ENCODE measurements at places on chromosomes 16 and 17.

DNA sequence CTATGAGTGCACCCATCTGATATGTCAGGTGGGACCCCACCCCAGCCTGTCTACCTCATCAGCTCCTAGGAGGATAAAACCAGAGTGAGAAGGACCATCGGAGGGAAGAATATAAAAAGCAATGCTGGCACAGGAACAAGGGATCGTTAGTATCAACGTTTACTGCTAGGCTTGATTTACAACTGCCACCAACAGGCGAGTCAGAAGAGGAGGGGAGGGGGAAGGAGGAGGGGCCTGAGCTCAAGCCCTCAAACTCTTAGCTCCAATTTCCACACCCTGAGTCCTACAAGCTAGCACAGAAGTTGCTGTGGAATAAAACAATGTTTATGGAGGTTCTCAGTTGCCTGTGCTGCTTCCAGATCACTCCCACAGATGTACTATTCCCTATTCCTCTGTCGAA, 234.5 kb downstream of the C16orf78 start:
- DNase-seq, result no peak

- no peak for DNase-seq
Observed at GRCh38 chr16:1510941-1511351, 17.8 kb downstream of the TELO2 start.

DNA sequence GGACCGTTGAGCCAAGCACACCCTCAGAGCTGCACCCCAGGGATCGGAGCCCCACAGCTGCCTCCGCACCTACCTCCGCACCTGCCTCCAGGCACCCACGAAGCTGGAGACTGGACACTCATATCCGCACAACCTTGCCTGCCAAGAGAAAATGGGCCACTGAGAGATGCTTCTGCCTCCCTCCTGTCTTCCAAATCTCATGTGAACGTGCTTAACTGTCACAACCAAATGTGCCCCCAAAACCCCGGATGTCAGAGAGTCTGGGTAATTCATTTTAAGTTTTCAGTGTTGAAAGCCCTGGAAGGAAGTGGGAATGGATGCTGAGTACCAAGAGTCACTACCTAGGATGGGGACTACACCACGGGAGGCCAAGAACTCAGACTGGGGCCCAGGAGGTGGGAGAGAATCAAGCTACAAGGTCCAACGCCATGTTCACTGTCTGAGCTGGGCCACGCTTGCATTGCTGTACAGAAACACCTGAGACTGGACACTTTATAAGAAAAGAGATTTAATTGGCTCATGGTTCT, 49.5 kb upstream of the MEAK7 start:
- DNase-seq, result no peak

GRCh38 chr16:85162478-85163277, 50.4 kb upstream of the CIBAR2 start:
- peak; percentile 58 for DNase-seq

- no peak for DNase-seq
Observed at GRCh38 chr16:4689091-4689671, 4.2 kb upstream of the NUDT16L1 start.

DNA sequence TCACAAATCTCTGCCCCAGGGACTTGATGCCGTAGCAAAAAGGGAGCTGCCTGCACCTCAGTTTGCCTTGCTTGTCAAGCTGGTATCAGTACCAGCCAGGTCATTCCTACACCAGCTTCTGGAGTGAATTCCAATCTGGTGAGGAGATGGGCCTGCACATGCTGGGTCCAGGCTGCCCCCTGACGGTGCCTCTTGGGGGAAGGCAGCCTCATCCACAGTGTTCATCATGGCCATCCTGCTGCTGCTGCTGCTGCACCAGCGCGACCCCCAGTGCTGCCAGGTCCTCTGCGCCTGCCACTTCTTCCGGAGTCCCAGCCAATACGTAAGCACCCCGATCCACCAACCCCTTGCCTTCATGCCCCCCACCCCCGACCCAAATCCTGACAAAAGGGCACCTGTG, 8.3 kb downstream of the MRPL27 start:
- DNase-seq, result no peak

DNA sequence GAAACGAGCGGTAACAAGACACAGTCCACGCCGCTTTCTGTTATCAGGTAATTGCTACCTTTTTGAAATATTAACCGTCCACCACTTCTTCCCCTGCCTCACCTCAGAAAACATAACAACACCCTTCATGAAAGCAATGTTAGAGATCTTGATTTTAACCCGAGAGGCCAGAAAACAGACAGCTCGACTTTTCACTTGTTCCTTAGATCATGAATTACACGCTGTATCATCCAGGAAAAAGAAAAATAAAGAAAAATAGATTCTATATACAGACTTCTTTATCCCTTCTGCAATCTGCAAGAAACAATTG, 957.1 kb upstream of the SOX9 start:
- DNase-seq, result no peak

DNA sequence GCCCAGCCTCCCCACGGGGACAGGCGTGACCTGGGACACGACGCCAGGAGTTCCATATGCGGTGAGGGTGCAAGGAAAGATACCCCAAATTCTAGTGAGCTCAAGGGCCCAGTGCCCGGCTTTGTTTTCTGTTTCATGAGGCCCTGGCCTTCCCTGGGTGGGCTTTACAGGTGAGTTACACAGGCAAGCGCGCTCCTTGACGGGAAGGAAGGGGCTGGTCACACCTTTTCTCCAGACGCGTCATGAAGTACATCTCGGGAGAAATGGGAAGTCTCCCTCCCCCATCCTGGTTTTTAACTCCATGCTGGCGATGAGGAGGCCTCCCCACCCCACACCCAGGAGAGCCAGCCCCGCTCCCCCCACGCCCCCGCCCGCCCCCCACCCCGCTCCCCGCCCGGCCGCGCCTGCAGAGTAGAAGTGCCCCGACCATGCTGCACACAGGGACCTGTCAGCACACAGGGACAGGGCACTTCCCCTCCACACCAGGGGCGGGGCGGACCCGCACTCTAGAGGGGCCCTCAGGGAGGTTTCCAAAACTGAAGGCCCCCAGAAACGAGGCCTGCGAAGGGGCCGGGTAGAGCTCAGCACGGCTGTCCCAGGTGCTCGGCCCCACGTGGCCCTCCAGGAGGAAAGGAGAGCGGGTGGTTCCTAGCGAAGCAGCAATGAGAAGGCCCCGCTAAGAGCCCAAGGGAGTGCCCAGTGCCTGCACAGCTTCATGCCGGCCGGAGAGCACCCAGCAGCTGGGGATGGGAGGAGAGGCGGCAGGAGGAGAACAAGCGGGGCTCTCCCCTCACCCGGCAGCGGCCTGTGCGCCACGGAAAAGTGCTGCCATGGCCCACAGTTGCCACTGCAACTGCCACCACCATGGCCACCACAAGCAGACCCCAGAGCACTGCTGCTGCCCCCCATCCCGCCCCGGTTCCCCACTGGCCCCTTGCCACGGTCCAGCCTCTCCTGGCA, 7.7 kb downstream of the CYB561 start:
- DNase-seq, result no peak

GRCh38 chr16:52912565-52913173, 140.0 kb downstream of the CHD9NB start:
- DNase-seq, result peak; percentile 26

DNA sequence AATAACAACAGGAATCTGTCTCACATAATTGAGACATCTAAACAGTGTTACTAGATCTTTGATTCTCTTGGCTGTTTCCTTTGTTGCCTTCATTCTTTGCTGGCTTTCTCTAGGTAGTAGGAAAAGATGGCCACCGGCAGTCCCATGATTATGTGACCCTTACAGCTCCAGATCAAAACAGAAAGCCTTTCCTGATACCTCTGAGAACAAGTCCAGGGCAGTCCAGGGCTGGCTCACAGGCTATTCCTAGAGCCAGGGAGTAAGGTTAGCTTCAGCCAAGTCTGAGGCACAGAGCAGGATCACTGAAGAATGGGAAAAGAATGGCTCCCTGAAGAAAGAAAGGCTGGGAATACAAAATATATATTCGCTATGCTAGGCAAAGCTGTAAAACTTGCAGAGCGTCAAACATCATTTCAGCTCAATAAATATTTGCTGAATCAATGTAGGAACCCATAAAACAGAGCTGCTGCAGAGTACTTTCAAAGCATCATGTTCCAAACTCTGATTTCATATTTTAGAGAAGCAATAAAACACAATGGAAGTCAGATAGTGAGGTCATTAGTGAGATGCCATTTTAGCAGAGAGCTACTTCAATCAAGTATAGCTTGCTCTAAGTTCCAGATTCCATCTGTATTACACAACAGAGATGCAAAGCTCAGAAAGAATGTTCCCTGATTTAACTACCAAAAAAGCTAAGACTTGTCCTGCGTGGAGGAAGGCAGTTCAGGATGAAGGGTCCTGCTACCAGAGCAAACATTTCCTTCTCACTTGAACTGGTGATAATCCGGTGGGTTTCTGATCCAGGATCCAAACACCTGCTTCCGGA, 23.4 kb downstream of the ADAT1 start:
- no peak for DNase-seq

DNA sequence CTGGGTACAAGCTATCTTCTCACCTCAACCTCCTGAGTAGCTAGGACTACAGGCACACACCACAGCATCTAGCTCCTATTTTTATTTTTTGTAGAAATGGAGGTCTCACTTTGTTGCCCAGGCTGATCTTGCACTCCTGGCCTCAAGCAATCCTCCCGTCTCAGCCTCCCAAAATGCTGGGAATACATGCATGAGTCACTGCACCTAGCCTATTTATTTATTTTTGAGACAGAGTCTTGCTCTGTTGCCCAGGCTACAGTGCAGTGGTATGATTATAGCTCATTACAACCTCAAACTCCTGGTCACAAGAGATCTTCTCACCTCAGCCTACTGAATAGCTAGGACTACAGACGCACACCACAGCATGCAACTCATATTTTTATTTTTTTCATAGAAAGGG, 40.1 kb upstream of the RGS9 start:
- no peak for DNase-seq

DNA sequence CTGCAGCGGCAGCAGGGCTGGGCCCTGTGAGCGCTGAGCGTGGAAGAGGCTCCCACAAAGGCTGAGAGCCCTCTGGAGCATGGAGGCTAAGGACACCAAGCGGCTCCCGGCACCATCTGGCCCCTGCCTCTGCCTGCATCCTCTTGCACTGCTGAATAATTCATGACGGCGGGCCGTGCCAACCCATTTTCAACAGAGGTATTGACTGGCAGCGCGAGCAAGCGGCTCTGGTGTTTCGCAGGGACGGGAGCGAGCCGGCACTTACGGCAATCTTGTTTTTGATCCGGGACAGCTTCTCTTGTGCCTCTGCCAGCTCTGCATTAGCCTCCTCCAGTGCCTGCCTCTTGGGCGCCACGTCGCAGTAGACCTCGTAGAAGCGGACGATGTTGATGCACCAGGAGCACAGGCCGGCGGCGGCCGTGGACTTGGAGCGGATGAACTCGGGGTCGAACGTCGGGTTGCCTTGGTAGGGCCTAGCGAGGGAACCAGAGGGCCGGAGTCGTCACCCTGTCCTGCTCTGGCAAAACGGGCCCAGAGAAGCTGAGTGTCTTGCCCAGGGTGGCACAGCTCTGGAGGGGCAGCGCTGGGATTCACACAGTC, 80.4 kb downstream of the PGS1 start:
- no peak for DNase-seq

- DNase-seq, result no peak
Observed at GRCh38 chr16:28938721-28939120, 7.0 kb downstream of the CD19 start.

DNA sequence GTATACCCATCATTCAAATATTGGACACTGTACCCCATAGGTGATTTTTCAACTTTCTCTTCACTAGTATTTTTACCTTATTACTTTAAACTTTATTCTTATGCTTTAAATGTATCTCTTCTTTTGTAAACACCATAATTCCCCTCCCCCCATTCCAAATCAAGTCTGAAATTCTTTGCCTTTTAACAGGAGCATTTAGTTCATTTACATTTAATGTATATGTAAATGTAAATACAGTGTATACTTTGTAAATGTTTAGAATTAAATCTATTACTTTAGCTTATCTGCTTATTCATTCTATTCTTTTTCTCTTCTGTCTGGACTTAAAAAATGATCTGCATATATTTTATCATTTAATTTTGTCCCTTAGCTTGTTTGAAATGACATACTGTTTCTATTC, 30.0 kb upstream of the ADGRG1 start:
- no peak for DNase-seq

DNA sequence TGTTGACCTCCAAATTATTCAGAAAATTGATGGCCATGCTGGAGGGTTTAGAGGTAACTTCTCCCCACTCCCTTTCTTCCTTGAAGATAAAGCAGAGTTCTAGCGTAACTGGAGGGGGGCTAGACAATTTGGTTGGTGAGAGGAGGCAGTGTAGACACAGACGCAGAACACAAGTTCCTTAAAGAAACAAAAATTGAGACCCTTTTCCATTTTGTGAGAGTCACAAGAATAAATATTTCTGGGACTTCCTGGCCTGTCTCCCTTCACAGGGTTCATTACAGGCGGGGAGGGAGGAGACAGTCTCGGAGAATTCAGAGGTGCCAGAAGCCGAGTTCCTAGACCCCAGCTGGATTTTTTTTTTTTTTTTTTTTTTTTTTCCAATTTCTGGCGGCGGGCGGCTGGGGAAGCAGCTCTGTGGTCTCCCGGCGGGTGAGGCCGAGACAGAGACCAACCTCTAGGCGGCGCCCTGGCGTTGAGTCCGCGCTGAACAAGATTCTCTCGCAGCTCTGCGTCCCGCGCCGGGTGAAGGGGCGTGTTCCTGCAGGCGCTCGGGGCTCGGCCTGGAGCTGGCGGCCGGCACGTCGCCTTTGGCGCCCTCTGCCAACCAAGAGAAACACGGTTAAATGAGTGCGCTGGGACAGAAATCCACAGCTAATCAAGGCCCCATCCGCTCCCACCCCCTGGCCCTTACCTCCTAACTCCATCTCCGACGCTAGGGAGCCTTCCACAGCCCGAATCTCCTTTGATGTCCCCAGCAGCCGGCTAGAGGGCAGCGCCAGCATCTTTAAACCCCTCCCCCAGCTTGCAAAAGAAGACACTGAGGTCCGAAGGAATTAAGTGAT, 10.2 kb upstream of the HOXB9 start:
- peak; percentile 4 for DNase-seq
